ENCODE measurements at places on chromosomes 13 and 19. TPM values are rescaled to one million over a fixed set of nuclear protein-coding genes. Genes with fewer than 3 reads are reported as not detected.

GRCh38 chr19:49324801-49325576 is at the start of gene SLC6A16:
Gene SLC6A16 (minus strand): TSS chr19:49325191. CDS start chr19:49311347, 13,844 bp downstream.
- DNase-seq: no peak

DNA sequence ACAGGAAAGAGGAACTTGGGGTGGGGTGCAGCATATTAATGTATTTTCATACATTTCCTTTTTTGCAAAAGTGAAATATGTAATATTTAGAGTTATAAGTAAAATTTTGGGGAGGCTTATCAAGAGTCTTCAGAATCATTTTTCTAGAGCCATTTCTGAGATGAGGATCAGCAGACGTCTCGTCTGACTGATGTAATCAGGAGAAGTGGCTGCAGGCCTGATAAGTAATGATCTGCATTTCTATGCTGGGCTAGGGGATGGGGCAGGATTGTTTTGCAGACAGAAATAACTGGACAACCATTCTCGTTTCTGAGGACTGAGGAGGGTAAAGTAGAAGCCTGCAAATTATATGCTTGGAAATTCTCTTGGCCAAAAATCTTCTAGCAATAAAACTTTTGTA is 89.2 kb upstream of the ARGLU1 start:
- no peak for DNase-seq

DNA sequence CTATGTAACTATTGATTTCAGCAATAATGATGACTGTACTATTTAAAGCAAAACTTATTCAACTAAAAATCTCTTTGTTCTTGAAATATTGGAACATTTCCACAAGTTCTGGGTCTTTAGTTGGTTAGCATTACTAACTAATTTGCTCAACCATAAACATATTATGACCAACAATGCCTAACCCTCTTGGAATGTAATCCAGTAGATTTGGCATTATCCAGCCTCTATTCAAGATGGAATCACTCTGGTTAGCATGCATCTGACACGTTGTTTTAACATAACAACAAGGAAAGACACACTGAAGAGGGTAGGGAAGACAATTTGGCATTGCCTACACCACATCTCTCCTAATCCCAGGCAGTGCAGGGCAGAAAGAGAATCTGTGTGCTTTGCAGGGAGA is 941.3 kb upstream of the PCDH20 start:
- no peak for DNase-seq

DNA sequence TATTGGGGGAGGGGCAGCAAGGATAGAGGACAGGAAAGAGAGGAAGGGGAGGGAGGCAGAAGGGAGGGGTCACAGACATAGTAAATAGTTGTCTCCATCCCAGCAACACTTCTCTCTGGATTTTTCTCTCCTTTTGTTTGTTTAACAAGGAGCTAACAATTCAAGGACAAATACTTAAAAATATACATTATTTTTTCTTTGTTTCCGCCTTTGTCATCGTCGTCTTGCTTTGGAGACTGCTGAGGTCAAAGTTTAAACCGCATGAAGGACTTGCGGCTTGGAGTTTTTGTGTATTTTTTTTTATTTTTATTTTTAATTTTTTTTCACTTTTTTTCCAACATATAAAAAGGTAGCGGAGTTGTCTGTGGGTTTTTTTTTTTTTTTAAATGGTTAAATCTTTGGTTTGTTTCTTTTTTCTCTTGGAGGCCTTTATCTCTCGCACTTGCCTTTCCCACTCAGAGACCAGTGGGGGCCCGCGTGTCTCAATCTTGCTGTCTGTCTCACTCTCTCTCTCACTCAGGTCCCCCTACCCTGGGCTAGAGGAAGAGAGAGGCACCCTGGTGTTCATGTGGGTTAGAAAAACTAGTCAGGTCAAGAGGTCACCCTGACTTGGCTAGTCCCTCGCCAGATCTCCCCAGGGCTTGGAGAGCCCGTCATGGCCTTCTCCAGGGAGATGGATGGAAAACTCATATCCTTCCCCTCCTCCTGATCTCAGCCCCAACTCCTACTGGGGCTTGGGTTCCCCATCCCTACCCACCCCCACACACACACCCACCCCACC is 11.0 kb downstream of the ZNF574 start:
- no peak for DNase-seq

Gene CRLF1
- polyA plus RNA-seq: 27.5 TPM

All from muscle of leg (tissue), 16 donors.